Suprapubic skin (tissue), 4 donors: ENCODE measurements at places on chromosomes 7 and 10. TPM values are rescaled to one million over a fixed set of nuclear protein-coding genes. Genes with fewer than 3 reads are reported as not detected.

LRRC27 gene
- total RNA-seq = 7.0 TPM

AZGP1 gene
- 630 TPM for total RNA-seq

C10orf53 gene
- total RNA-seq = not detected

MUC12 gene
- total RNA-seq = not detected

MIOS gene
- total RNA-seq = 50.7 TPM

PTN gene
- 1.4 TPM for total RNA-seq

ADRA2A gene
- 5.6 TPM for total RNA-seq

PTCD1 gene
- 8.6 TPM for total RNA-seq

NRBF2 gene
- total RNA-seq = 12.2 TPM

EIF4H gene
- total RNA-seq = 225 TPM

NODAL gene
- not detected for total RNA-seq

CYP26C1 gene
- not detected for total RNA-seq

ELN gene
- 22.0 TPM for total RNA-seq

CHN2 gene
- 3.6 TPM for total RNA-seq

GRCh38 chr10:125982260-125982948 lies 86.0 kb downstream of the FANK1 start:
- no peak for DNase-seq
- H3K27ac ChIP-seq = no peak overlapping the region
- no peaks in the 10 kb centered on the region for H3K27me3 ChIP-seq
- H3K4me1 ChIP-seq = no peaks in the 10 kb centered on the region
- H3K4me3 ChIP-seq = no peak overlapping the region
- no peaks in the 10 kb centered on the region for H3K36me3 ChIP-seq

DNA sequence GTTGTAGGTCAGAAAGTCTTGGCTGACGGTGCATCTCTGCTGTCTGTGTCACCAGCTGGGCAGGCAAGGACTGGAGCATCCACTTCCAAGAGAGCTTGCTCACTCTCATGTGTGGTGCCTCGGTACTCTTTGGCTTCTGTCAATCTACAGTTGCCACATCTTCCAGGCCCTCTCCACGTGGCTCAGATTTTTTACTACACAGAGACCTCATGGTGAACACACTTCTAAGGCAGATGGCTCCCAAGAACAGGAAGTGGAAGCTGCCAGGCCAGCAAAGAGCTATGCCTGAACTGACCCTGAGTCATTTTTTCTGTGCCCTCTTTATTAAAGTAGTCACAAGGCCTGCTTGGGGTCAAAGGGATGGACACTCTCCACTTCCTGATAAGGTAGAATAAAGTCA lies 351.5 kb upstream of the AUTS2 start:
- no peak overlapping the region for H3K27ac ChIP-seq
- peaks cover 13% of the 10 kb centered on the region for H3K27me3 ChIP-seq
- no peak for DNase-seq
- no peaks in the 10 kb centered on the region for H3K4me1 ChIP-seq
- H3K36me3 ChIP-seq = no peaks in the 10 kb centered on the region

- no peak overlapping the region for H3K4me3 ChIP-seq
- no peak overlapping the region for H3K27ac ChIP-seq
- peaks cover 8% of the 10 kb centered on the region for H3K4me1 ChIP-seq
- no peaks in the 10 kb centered on the region for H3K27me3 ChIP-seq
These were observed 4.1 kb upstream of the LIPN start for GRCh38 chr10:88755753-88756152.

- H3K27ac ChIP-seq = no peak overlapping the region
- no peaks in the 10 kb centered on the region for H3K27me3 ChIP-seq
- no peaks in the 10 kb centered on the region for H3K4me1 ChIP-seq
- H3K36me3 ChIP-seq = no peaks in the 10 kb centered on the region
- DNase-seq = no peak
These were observed 1171.6 kb downstream of the SORCS1 start for GRCh38 chr10:105992928-105993327.

DNA sequence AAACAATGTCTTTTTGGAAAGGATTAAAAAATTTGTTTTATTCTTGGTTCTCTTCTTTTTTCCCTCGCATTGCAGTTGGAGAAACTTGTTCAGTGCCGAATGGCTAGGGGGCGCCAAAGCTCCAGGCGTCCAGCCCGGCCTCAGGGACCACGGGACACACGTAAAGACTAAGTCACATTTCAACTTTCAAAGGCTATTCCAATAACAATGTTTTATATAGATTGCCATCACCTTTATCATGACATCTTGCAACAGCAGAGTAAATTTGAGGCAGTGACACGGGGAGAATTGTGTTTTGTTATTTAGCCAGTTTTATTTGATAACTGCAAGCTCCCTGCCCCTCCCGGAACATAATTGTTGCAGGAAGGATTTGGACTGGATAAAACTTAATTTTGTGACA lies 2.2 kb upstream of the IGFBP3 start:
- peak overlapping the region; percentile 55 for H3K4me3 ChIP-seq
- peaks cover 20% of the 10 kb centered on the region for H3K27me3 ChIP-seq
- no peak for DNase-seq
- no peaks in the 10 kb centered on the region for H3K36me3 ChIP-seq
- no peak overlapping the region for H3K27ac ChIP-seq
- H3K4me1 ChIP-seq = peaks cover 49% of the 10 kb centered on the region

- no peak overlapping the region for H3K27ac ChIP-seq
- no peaks in the 10 kb centered on the region for H3K36me3 ChIP-seq
- H3K4me1 ChIP-seq = no peaks in the 10 kb centered on the region
- no peak overlapping the region for H3K4me3 ChIP-seq
These were observed 35.9 kb downstream of the ADCY1 start for GRCh38 chr7:45610019-45610418.

GRCh38 chr10:77494327-77494726 lies 143.3 kb downstream of the KCNMA1 start:
- no peak overlapping the region for H3K27ac ChIP-seq
- H3K4me3 ChIP-seq = no peak overlapping the region
- no peaks in the 10 kb centered on the region for H3K36me3 ChIP-seq
- DNase-seq = no peak
- H3K27me3 ChIP-seq = no peaks in the 10 kb centered on the region

- no peaks in the 10 kb centered on the region for H3K27me3 ChIP-seq
- peak overlapping the region; percentile 35 for H3K27ac ChIP-seq
- H3K36me3 ChIP-seq = no peaks in the 10 kb centered on the region
- no peak for DNase-seq
These were observed 4.4 kb upstream of the GLI3 start for GRCh38 chr7:42241424-42241823.

- H3K27me3 ChIP-seq = no peaks in the 10 kb centered on the region
- H3K4me3 ChIP-seq = no peak overlapping the region
- peaks cover 5% of the 10 kb centered on the region for H3K4me1 ChIP-seq
- no peak for DNase-seq
These were observed 6.2 kb upstream of the ACTR3C start for GRCh38 chr7:150329331-150330120.

- no peaks in the 10 kb centered on the region for H3K27me3 ChIP-seq
- no peak for DNase-seq
- no peaks in the 10 kb centered on the region for H3K36me3 ChIP-seq
These were observed 92.1 kb downstream of the PPP1R3C start for GRCh38 chr10:91540733-91541132.

DNA sequence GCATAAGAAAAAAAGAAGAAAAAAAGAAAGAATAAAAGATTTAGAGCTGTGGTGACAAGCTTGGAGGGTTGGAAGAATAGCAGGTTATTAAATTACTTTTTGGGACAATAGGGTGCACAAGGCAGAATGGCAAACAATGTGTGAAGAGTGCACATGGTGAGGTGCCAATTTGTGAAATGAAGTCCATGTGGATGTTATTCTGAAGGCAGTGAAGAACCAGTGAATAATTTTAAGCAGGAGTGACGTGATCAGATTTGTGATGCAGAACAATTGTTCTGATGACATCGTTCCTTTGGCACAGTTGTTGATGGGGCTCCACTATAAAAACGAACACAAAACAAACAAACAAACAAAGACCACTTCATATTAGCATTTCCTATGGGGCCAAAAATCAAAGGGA lies 700.3 kb downstream of the NRG3 start:
- no peak overlapping the region for H3K27ac ChIP-seq
- H3K27me3 ChIP-seq = no peaks in the 10 kb centered on the region
- DNase-seq = no peak
- no peaks in the 10 kb centered on the region for H3K36me3 ChIP-seq
- no peaks in the 10 kb centered on the region for H3K4me1 ChIP-seq

DNA sequence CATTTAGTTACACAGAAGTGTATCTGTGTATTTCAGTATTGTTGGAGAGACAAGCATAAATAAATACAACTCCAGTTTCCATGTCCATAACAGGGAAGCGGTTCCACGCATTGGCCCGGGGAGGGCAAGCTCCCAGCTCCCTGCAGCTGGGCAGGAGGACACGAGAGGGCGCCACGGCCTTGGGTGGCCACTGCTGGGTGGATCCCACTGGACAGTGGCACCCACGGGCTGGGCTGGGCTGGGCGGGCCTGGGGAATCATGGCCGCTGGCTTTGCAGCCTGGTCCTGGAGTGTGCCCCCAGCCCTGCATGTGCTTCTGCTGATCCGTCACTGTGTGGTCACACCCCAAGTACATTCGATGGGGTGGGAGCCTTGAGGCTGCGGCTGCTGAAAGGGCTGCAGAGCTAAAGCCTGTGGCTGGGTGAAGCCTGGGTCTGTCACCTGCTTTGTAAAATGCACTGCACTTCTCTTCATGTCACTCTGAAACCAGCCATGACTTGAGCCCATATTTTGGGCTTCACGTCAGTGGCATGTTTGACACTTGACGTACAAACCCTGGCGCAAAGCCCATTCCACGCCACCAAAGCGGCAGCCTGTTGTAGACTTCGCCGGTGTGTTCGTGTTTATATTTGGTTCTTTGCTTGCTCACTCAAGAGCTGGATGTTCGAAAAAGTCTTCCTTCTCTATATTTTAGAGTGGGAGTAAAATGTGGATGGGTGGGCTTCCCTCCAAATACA lies 27.5 kb downstream of the LRRC27 start:
- H3K27me3 ChIP-seq = no peaks in the 10 kb centered on the region
- no peak overlapping the region for H3K4me3 ChIP-seq
- DNase-seq = peak; percentile 51
- H3K4me1 ChIP-seq = no peaks in the 10 kb centered on the region
- H3K36me3 ChIP-seq = peaks cover 6% of the 10 kb centered on the region

GRCh38 chr10:102433619-102434046 lies 1.3 kb upstream of the CUEDC2 start:
- H3K36me3 ChIP-seq = no peaks in the 10 kb centered on the region
- no peak for DNase-seq
- H3K4me3 ChIP-seq = no peak overlapping the region
- H3K27ac ChIP-seq = no peak overlapping the region
- H3K27me3 ChIP-seq = peaks cover 7% of the 10 kb centered on the region

- no peaks in the 10 kb centered on the region for H3K27me3 ChIP-seq
- no peaks in the 10 kb centered on the region for H3K36me3 ChIP-seq
- H3K4me3 ChIP-seq = no peak overlapping the region
- no peak for DNase-seq
These were observed 11.0 kb downstream of the MINDY3 start for GRCh38 chr10:15849316-15849715.

- DNase-seq = no peak
- H3K27me3 ChIP-seq = no peaks in the 10 kb centered on the region
- peak overlapping the region; percentile 49 for H3K27ac ChIP-seq
These were observed 715.1 kb downstream of the GRID1 start for GRCh38 chr10:85651497-85651882.
